ENCODE measurements at places on chromosomes 6 and 20. TPM values are rescaled to one million over a fixed set of nuclear protein-coding genes. Genes with fewer than 3 reads are reported as not detected.

- DNase-seq, result no peak
These were observed 289.2 kb upstream of the RNF24 start for GRCh38 chr20:4304601-4305000.

DNA sequence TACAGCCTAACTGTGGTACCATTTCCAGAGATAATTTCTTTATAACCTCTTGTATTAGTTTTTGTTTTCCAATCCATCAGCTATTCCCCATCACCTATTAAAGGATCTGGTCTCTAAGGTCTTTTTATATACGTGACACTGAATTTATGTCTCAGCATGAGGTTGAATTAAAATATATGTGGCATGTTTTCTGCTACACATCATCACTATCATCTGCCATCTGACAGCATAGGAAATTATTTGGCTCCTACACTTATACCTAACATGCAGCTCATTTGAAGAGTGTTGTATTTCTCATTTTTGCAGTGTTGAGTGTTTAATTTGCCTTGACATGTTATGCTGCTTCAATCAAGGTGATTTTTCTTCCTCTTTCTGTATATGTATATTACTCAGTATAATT lies 100.3 kb downstream of the LIN28B start:
- no peak for DNase-seq

The CSNK2A1 gene
- 16.4 TPM for polyA plus RNA-seq

The TCP11 gene
- polyA plus RNA-seq, result not detected

DNA sequence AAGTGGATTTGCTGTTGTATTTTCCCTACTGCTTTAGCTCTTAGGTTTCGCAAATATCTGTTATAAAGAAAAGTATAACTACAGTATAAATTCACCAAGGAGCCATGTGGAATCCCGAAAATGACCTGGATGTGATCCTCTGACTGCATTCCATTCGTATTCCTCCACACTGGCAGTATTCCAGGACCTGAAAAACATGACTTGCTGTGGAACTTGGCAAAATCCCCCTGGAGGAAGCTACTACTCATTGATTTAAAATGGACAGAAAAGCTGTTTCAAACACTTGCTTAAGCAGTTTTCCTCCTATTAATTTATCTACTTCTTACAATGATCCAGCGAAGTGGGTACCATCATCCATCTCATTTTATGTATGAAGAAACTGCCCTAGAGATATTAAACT lies 13.3 kb upstream of the ENPP5 start:
- no peak for DNase-seq

The SERINC1 gene
- 49.2 TPM for polyA plus RNA-seq
